ENCODE measurements at places on chromosomes 11 and 22.

DNA sequence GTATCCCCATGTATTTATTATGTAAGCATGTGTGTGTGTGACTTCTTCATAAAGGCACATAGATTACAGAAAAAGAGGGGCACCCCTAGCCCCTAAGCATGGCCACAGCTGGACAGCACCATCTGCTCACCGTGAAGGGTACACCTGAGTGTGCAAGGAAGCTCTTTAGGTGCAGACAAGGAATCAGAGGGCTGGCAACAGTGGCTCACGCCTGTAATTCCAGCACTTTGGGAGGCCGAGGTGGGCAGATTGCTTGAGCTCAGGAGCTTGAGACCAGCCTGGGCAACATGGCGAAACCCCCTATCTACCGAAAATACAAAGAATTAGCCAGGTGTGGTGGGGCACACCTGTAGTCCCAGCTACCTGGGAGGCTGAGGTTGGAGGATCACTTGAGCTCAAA, 56.3 kb downstream of the DGCR2 start:
- DNase-seq: no peak

DNA sequence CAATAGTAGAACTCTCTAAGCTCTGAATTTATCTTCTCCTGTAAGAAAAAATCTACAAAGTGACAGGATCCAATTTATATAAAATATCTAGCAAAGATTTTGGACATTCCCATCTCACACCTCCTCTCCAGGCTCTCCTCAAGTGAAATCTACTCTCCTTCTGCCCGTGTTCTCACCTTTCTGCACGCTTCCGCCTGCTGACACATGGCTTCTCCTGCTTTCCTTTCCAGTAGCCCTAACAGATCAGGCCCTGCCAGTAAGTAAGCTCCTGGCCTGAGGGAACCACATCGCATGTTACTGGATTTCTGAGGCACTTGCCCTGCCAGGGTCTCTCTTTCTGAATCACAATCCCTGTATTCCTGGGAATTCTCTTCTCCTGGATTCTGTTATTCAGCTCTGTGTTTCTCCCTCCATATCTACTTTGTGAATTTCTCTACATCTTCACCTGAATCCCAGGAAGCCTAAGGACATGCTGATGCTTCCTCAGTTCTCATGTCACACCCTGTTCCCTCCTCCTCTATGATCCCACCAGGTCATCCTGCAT, 53.3 kb upstream of the TOP3B start:
- DNase-seq: no peak

- no peak for DNase-seq
These were observed 43.3 kb downstream of the RAB38 start for GRCh38 chr11:88131764-88132470.

- DNase-seq: no peak
These were observed 51.0 kb downstream of the ALX4 start for GRCh38 chr11:44258839-44259420.

- no peak for DNase-seq
These were observed 235.9 kb upstream of the DDI1 start for GRCh38 chr11:103800406-103801114.

- DNase-seq: peak; percentile 13
These were observed 91.5 kb downstream of the MORC2 start for GRCh38 chr22:30876915-30877553.

GRCh38 chr11:61765550-61766253, 13.3 kb downstream of the MYRF start:
- no peak for DNase-seq

GRCh38 chr22:19828035-19828401, 26.7 kb downstream of the GNB1L start:
- no peak for DNase-seq

- no peak for DNase-seq
These were observed 12.7 kb downstream of the BAIAP2L2 start for GRCh38 chr22:38097557-38098409.

DNA sequence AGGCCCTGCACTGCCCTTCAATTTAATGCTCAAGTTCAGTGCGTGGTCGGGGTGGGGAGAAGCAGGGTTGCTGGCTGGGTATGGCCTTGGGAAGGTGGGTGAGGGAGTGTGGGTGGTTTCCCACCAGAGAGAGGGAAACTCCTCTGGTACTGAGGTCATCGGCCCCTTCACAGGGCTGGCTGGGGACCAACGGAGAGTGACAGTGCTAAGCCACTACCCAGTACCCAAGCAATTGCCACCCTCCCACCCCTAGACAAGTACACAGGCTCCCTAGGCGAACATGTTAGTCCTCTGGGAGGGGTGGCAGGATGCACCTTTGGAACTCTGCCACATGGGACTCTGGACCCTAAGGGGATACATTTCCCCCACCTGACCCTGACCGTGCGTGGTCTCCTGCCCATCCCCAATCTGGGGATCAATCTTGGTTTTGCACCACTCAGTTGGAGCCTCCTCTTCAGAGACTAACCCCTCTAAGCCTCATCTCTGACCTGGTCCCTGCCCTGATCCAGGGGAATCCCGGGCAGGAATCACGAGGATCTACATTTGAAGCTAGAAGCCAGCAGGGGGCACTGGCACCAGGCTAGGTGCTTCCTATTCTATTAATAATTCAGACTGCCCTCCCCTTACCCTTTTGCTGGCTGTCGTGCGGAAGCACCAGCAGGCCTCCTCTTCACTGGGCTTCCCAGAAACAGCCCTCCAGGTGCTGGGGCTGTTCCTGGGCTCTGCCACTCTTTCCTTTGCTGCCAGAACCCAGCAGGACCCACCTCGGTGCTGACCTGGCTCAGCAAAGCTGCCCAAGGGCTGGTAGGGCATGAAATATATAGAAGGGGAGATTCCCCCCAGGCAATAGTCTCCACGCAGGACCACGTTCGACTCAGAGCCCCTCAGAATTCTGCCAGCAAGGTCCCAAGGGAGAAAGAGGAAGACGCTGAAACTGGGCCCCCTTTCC, 377.7 kb downstream of the TENM4 start:
- no peak for DNase-seq

- no peak for DNase-seq
These were observed 444.9 kb upstream of the KIRREL3 start for GRCh38 chr11:127445476-127445875.

DNA sequence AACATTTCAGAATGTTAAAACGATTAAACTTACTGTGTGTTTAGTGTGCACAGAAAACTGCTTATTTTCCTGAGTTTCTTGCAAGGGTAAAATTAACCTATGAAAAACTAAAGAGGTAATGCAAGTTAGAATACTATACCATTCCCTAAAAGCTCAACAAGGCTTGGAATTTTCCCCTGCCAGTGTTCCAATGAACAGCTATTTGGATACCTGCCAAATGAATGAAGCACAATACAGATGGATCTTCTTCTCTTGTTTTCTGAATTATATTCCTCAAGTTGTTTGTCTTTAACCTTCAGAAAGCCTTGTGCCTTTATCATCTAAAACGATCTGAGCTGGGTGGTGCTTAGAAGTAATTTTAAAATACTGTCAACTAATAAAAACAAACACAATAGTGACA, 204.5 kb downstream of the LRRC4C start:
- DNase-seq: no peak

DNA sequence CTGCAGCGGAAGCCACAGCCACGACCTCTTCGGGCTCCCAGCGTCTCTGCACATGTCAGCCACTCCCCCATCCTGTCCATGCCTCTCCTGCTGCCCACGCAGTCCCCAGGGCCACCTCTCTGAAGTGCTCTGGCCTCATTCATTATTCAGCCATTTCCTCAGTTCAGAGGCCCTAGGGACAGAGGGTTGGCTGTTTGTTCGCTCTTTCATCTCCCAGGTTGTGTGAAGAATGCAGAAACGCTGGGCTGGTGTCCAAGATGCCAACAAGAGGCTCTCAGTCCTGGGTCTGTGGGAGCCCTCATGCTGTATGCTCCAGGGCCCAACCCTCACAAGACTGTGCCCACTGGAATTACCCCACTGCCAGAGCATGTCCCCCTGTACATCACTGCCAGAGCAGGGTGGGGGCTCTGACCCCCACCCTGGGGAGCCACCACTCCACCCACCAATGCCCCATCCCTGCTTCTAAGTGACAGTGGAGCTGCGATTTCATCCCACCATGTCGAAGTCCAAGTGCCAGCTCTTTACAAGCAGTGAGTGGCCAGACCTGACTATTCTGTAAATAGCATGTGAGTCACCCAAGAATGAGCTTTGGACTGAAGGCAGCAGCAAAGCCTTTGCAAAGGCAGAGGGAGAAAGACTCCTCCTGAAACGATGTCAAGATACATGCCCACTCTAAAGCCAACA, 209.6 kb downstream of the BUD13 start:
- no peak for DNase-seq

DNA sequence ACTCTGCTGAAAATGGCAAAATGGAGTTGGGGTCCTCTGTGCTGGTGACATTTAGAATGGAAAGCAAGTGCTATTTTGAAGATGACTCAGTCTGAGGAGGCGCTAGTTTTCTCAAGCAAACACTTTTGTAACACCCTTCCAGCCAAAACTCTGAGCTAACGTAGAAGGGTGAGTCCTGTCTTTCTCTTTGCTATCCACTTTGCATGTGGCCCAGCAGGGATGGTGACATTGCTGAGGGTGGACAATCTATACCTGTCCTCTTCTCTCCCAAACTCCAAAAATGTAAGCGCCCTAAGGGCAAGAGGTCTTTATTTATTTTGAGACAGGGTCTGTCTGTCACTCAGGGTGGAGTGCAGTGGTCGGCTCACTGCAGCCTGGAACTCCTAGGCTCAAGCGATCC, 3.6 kb upstream of the KAT5 start:
- no peak for DNase-seq

GRCh38 chr11:57262157-57262556, 25.1 kb upstream of the APLNR start:
- no peak for DNase-seq

- no peak for DNase-seq
These were observed 11.0 kb upstream of the AMOTL1 start for GRCh38 chr11:94757037-94757735.

GRCh38 chr22:48098243-48098920, 1335.9 kb downstream of the TBC1D22A start:
- DNase-seq: no peak

DNA sequence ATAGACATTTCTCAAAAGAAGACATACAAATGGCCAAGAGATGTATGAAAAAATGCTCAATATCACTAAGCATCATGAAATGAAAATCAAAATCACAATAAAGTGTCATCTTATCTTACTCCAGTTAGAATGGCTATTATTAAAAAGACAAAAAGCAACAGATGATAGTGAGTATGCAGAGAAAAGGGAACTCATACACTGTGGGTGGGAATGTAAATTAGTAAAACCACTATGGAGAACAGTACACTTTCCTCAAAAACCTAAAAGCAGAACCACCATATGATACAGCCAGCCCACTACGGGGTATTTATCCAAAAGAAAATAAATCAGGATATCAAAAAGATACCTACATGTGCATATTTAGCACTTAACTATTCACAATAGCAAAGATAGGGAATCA, 700.0 kb upstream of the ANO5 start:
- no peak for DNase-seq

DNA sequence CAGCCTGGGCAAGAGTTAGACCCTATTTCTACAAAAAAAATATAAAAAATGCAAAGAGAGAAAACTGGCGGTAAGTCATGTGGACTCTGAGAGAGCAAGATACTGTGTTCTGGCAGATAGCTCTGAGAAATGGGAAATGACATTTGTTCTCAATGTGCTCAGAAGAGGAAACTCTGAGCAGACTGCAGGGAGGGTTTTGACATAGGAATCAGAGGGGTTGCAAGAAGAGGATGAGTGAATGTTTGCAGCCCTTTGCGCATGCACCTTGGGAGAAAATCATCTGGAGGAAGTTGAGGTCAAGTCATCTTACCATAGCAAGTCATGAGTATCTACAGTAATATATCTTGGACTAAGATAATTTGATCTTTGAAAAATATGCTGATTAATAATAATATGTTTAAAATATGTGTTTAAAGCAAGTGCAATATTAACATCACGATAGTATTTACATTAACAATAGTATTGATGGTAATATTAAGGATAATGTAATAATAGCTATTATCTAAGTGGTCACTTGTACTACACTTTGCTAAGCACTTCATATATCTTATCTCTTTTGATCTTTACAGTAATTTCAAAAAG, 2.6 kb downstream of the ACER3 start:
- no peak for DNase-seq

GRCh38 chr11:10454878-10455631, at the start of gene AMPD3:
TSS of gene AMPD3 (plus strand) at chr11:10455264. CDS start at chr11:10461520, 6,256 bp downstream.
- DNase-seq: peak; percentile 70

- no peak for DNase-seq
These were observed 277.4 kb downstream of the SOX6 start for GRCh38 chr11:16078936-16079335.

- DNase-seq: peak; percentile 29
These were observed 35.7 kb upstream of the KLHL35 start for GRCh38 chr11:75468534-75469340.

- DNase-seq: no peak
These were observed 86.2 kb downstream of the MSANTD4 start for GRCh38 chr11:105935791-105936190.

GRCh38 chr11:12838463-12839123, 164.4 kb downstream of the TEAD1 start:
- DNase-seq: no peak

GRCh38 chr11:65741185-65741584, 20.6 kb upstream of the RNASEH2C start:
- DNase-seq: no peak

GRCh38 chr22:24271386-24271854, 789 bp downstream of the SPECC1L start:
- DNase-seq: no peak

- no peak for DNase-seq
These were observed 64.2 kb downstream of the PRR5L start for GRCh38 chr11:36360318-36360717.

- no peak for DNase-seq
These were observed 69.9 kb upstream of the CHRM4 start for GRCh38 chr11:46461461-46461927.

DNA sequence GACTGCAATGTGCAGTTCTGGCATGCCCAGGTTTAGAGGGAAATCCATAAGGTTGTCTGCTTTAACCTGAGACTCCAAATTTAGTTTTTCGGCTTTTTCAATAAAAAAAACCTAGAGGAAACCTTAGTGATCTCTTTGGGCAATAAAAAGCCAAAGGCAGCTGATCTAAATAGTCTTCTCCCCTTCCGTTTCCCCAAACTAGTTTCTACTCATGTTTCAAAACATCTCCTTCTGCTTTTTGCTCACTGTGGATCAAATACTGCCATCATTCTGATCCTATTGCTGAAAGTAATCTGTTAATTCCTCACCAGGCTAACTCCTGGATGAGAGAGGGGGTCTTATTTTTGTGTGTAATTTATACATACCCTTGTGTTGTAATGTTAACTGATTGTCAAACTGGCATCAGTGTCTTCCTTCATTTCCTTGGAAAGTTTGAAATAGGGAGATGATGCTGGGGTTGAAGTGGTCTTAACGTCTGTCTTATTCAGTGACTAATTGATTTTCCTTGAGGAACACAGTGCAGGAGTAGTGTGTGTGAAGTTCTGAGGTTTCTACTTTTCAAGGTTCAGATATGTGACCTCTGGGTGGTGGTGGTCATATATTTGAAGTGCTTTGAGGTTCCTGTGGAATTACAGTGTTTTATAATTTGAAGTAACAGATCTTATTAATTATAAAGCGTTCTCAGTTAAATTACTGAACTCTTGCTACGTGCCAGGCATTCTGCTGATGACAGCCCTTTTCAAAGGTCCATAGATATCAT, 55.0 kb downstream of the ARHGAP42 start:
- no peak for DNase-seq

All from fibroblast of the conjunctiva (primary cell).